Esophagus mucosa (tissue), 1 donor: ENCODE measurements at places on chromosomes 13 and 19.
A peak's percentile ranks its signal among the peaks of the same experiment; 100 is the strongest.

DNA sequence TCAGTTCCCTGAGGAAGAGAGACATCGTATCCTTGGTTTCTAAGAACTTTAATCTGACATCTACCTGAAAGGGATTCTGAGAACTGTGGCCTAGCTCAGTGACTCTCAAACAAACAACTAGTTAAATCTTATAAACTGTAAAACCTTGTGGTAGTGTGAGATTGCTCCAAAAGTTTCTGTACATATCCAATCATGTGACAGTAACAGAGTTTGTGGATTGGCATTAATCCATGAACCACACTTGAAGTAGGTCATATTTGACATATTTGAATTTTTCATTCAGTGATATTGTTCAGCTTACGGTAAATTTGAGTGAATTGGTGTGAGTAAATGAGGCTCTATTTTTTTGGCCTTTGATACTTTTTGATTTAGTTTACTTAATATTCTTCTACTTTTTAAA, 15.0 kb downstream of the TDRD3 start:
- ATAC-seq, result no peak

- no peak for ATAC-seq
Observed at GRCh38 chr19:42086188-42086736, 10.3 kb downstream of the ZNF574 start.

DNA sequence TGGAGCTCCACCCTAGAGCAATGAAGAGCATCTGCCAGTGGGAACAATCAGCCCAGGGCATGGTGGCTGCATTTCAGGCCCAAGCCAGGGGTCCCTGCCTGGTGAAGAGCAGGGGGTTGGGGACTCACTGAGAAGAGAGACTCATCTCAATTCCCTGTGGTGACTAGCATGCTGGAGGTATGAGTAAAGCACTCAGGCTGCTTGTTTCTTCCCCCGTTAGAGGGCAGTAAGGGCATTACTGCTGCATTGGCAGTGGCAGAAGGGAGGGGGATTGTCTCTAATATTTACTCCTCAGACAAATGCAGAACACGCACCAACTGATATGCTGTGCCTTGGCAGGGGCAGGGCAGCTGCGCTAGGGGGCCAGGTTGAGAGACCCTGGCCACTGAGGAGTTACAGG, 329.1 kb downstream of the SLITRK5 start:
- ATAC-seq, result no peak

- no peak for ATAC-seq
Observed at GRCh38 chr13:98529171-98529570, 47.7 kb downstream of the STK24 start.

DNA sequence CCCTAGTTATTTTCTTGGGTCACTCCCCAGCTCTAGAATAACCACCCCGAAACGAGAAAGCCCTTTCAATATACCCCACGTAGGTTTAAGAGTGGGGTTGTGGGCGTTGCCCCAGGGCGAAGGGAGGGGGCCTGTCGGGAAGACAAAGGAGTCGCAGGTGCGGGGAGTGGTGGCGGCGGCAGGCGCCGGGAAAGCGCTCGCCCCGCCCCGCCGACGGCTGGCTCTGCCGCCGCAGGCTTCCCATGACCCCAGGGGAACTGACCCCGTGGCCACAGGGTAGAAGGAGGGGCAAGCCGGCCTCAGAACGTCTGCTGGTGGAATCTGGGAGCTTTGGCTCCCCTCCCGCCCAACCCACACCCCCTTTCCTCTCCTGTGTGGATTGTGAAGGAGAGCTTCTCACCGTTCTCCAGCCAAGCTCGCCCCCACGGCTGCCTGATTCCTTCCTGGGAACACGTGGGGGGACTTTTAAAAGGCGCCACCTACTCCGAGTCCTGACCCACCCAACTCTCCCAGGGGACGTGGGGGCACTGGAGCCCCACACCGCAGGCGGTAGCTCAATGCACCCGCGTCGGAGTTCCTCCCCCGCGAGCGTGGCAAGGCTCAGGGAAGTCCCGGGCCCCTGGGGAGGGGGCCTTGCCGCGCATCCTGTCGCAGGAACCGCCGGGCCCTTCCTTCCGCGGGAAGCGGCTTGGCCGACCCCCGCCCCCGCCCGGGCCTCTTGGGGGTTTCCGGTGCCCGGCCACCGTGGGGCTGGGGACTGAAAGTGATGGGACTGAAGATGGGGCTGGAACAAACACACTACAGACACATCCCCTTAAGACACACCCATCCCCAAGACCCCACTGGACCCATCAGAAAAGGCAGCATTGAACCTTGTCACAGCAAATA, 5.5 kb downstream of the IER2 start:
- peak; percentile 5 for ATAC-seq

DNA sequence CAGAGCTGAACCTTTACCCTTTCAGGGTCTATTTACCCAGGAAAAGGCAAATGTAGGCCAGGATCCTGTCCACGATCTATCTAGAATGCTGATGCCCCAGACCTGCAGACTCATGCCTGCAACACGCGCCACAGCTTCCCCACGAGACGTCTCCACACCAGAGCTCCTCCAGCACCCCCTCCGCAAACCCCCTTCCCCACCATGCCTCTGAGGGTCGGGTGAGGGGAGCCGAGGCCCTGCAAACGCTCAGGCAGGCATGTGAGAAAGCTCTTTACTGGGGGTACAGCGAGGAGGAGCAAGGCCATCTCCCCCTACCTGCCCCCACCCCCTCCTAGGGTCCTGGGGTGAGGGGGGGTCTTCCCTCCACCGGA, 8.9 kb downstream of the DYRK1B start:
- no peak for ATAC-seq

GRCh38 chr19:16889883-16890460, 1.2 kb downstream of the F2RL3 start:
- no peak for ATAC-seq

GRCh38 chr19:7177926-7178325, 108.4 kb downstream of the ZNF557 start:
- no peak for ATAC-seq

- ATAC-seq, result no peak
Observed at GRCh38 chr19:9786342-9786741, 17.8 kb upstream of the ZNF846 start.

GRCh38 chr13:46143184-46143701, 38.4 kb upstream of the CPB2 start:
- ATAC-seq, result no peak

DNA sequence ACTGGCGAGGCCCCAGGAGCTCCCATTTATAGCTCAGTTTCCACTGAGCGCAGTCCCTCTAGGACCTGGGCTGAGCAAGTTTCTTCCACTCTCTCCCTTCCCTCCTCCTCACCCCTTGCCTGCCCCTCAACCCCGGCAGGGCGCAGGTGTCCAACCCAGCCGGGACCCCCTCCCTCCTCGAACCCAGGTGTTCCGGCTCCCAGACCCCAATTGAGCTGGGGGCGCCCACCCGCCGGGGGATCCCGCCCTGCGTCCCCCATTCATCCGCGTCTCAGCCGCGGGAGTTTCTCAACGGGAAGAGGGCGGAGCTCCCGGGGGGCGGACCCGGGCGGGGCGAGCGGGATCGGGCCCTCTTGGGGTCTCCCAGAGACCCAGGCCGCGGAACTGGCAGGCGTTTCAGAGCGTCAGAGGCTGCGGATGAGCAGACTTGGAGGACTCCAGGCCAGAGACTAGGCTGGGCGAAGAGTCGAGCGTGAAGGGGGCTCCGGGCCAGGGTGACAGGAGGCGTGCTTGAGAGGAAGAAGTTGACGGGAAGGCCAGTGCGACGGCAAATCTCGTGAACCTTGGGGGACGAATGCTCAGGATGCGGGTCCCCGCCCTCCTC, at the start of gene KIRREL2:
KIRREL2 (plus strand) TSS at position 366 of the 604 bp plus-strand sequence; CDS start at position 575, 209 bp downstream.
- ATAC-seq, result no peak

GRCh38 chr13:99359528-99359927, 52.3 kb upstream of the GPR183 start:
- no peak for ATAC-seq

- ATAC-seq, result no peak
Observed at GRCh38 chr13:60661521-60661920, 264.5 kb downstream of the TDRD3 start.

- ATAC-seq, result no peak
Observed at GRCh38 chr13:99966064-99966805, 5.3 kb downstream of the ZIC5 start.

- no peak for ATAC-seq
Observed at GRCh38 chr19:56930647-56931535, 90.4 kb upstream of the PEG3 start.

GRCh38 chr19:42455621-42456081, 12.9 kb upstream of the CXCL17 start:
- ATAC-seq, result peak; percentile 98

DNA sequence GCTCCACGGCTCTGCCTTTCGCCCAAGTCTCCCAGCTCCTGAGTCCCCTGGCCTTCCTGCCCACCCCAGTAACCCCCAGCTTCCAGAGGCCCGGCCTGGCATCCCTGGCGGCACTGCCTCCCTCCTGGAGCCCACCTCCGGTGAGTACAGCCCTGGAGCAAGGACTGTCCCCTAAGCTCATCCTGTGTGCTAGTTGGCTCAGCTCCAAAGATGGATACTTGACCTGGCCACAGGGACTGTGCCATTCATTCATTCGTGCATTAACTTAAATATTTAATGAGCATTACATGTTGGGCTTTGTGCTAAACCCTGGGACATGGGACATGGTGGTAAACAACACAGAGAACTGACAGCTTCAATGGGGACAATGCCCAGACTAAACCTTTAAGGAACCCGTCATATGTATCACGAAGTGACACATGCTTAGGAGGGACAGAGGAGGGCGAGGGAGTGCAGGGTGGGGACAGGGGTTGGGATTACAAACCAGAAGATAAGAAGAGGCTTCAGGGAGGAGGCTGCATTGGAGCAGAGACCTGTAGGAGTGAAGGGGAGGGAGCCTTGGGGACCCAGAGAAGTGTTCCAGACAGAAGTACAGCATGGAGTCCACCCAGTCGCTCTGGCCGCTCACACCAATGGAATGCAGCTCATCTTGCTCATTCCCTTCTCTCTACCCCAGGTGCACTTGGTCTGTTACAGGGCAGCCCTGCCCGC, 6.9 kb upstream of the OVOL3 start:
- ATAC-seq, result peak; percentile 42

- no peak for ATAC-seq
Observed at GRCh38 chr19:45130236-45130635, 30.5 kb downstream of the NKPD1 start.
